ENCODE measurements at places on chromosomes 12 and 14.

GRCh38 chr12:130847112-130847511 is 8.1 kb upstream of the STX2 start:
- H3K36me3 ChIP-seq = no peaks in the 10 kb centered on the region
- H3K4me1 ChIP-seq = no peaks in the 10 kb centered on the region
- H3K27me3 ChIP-seq = no peaks in the 10 kb centered on the region
- no peak for DNase-seq

GRCh38 chr14:98964171-98964570 is 307.8 kb downstream of the BCL11B start:
- H3K27me3 ChIP-seq = no peaks in the 10 kb centered on the region
- DNase-seq = no peak
- peaks cover 33% of the 10 kb centered on the region for H3K4me1 ChIP-seq
- H3K4me3 ChIP-seq = no peak overlapping the region

DNA sequence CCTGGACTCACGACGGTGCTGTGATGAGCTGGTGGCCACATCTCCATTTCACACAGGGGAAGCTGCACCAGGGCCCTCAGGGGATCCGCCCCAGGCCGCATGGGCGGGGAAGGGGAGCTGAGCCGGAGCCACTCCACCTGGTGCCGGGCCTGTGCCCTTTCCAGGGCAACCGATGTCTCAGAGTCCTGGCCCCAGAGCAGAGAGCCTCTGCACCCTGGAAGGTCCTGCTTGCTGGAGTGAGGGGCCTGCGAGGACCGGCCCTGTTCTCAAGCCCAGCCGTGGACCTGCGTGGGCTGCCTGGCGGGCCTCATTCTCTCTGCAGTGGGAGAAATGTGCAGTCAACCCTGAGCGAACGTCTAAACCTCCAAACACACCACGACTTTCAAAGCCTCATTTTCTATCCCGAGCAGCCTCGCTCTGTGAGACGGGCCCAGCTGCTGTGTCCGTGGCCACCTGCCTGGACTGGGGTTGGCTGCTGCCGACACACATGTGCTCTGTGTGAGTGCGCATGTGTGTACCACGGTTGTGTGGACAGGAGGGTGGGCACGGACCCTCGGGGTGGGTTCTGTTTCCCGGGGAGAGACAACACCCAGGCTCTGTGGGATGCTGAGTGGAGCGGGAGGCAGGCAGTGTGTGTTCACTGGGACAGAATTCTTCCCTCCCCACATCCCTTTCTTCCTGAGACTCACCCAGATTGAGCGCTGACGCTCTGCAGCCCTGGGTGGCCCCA is 163.5 kb downstream of the KIF26A start:
- no peak overlapping the region for H3K27ac ChIP-seq
- DNase-seq = no peak
- no peaks in the 10 kb centered on the region for H3K27me3 ChIP-seq
- H3K36me3 ChIP-seq = no peaks in the 10 kb centered on the region
- no peak overlapping the region for H3K4me3 ChIP-seq
- peaks cover 2% of the 10 kb centered on the region for H3K4me1 ChIP-seq

DNA sequence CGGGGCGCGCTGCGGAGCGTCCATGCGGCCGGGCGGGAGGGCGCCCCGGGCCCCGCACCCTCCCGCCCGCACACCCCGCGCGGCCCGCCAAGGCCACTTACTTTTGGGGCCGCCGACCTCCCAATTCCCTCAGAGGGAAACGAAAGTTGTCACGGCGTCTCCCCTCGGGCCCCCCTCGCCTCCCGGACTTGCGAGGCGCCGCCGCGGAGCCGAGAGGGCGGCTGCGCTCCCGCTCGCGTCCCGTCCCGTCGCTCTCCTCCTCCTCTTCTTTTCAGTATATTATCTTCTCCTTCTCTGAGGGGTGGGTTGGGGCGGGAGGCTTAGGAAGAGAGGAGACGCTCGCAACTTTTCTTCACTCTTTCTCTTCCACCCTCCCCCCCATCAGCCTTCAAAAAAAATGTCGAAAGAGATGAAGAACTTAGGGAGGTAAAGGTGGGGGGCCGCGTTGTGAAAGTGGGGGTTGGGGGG is 613 bp downstream of the DUSP16 start:
- H3K4me3 ChIP-seq = peak overlapping the region; percentile 78
- no peaks in the 10 kb centered on the region for H3K27me3 ChIP-seq
- peak overlapping the region; percentile 90 for H3K27ac ChIP-seq
- H3K4me1 ChIP-seq = peaks cover 31% of the 10 kb centered on the region
- H3K36me3 ChIP-seq = peaks cover 10% of the 10 kb centered on the region

DNA sequence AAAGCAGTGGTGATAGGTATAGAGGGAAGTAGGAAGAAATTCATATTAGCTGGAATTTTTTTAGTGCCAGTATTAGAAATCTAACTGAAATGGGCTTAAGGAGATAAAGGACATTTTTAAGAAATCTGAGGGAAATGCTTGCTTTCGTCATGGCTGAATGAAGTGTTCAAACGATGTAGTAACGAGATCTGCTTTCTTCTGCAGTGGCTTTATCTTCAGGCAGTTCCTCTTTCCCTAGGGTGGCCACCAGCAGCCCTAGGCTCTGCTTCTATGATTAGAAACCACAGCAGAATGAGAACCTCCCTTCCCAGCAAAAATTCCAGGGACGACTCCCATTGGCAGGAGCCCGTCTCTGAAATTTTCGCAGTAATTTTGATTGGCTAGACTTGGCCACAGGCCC is 163.9 kb upstream of the FRMD6 start:
- no peak for DNase-seq
- no peaks in the 10 kb centered on the region for H3K27me3 ChIP-seq
- H3K27ac ChIP-seq = no peak overlapping the region
- H3K4me3 ChIP-seq = no peak overlapping the region
- no peaks in the 10 kb centered on the region for H3K36me3 ChIP-seq

DNA sequence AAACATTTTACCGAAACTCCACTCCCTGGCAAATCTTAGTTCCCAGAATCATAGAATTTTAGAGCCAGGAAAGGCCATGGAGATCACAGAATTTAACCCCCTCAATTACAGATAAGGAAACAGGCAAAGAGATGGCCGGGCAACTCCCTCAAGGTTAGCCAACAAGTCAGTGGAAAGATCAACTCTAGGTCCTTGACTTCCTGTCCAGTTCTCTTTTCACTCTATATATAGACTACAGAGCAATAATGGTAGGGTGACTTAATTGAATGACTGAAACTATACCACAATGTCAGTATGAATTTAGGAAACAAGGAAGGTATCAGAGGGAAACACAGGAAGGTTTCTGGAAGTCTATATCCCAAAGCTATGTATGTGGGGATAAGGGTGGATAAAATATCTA is 11.6 kb downstream of the OXA1L start:
- no peaks in the 10 kb centered on the region for H3K4me1 ChIP-seq
- H3K27me3 ChIP-seq = no peaks in the 10 kb centered on the region
- peaks cover 10% of the 10 kb centered on the region for H3K36me3 ChIP-seq
- no peak overlapping the region for H3K27ac ChIP-seq
- H3K4me3 ChIP-seq = no peak overlapping the region

GRCh38 chr12:92900941-92901340 is 28.2 kb downstream of the EEA1 start:
- peaks cover 14% of the 10 kb centered on the region for H3K36me3 ChIP-seq
- no peaks in the 10 kb centered on the region for H3K27me3 ChIP-seq
- H3K4me3 ChIP-seq = no peak overlapping the region
- H3K27ac ChIP-seq = no peak overlapping the region
- H3K4me1 ChIP-seq = peaks cover 31% of the 10 kb centered on the region
- DNase-seq = no peak

GRCh38 chr12:98863167-98863566 is 218.1 kb downstream of the APAF1 start:
- no peak for DNase-seq
- no peak overlapping the region for H3K27ac ChIP-seq
- H3K4me1 ChIP-seq = no peaks in the 10 kb centered on the region
- no peaks in the 10 kb centered on the region for H3K36me3 ChIP-seq

DNA sequence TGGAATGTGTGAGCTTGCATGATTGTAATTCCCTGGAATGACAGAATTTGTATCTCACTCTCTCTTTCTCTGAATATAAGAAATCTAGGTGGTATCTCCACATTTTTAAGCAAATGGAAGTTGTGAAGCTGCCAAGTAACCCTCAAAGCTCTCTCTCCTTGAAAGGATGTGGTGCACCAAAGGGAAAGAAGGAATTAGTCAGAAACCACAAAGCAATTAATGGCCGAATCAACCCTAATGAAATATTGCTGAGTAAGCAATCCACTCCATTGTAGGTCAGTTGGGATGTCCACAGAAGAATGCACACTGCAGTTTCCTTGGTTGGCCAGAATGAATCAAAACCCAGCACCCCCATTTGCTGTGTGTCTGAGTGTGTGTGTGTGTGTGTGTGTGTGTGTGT is 153.5 kb downstream of the KCNA5 start:
- no peak overlapping the region for H3K27ac ChIP-seq
- H3K27me3 ChIP-seq = peaks cover 15% of the 10 kb centered on the region
- no peaks in the 10 kb centered on the region for H3K4me1 ChIP-seq
- DNase-seq = no peak
- H3K4me3 ChIP-seq = no peak overlapping the region
- H3K36me3 ChIP-seq = no peaks in the 10 kb centered on the region

GRCh38 chr14:68782091-68782981 is 10.5 kb downstream of the ZFP36L1 start:
- H3K4me1 ChIP-seq = peaks cover 82% of the 10 kb centered on the region
- H3K27me3 ChIP-seq = no peaks in the 10 kb centered on the region
- H3K4me3 ChIP-seq = no peak overlapping the region
- H3K36me3 ChIP-seq = peaks cover 3% of the 10 kb centered on the region
- peak; percentile 85 for DNase-seq

DNA sequence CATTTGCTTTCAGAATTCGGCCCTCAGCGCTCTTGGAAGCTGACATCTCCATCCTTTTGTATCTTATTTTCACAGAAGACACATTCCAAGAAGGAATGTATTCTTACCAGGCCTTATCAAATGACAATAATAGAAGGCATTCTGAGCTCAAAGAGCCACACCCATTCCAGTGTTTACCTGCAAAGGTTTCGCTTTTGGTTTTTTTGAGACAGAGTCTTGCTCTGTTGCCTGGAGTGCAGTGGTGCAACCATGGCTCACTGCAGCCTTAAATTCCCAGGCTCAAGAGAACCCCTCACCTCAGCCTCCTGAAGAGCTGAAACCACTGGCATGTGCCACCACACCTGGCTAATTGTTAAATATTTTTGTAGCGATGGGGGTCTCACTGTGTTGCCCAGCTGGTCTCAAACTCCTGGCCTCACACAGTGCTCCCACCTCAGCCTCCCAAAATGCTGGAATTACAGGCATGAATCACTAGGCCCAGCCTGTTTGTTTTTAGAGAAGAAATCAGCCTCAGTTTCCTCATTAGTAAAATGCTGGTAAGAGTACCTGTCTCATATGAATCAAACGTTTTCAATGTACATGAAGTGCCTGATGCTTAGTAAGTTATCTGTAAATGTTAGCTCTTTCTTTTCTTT is 69.2 kb downstream of the SLC6A12 start:
- H3K36me3 ChIP-seq = no peaks in the 10 kb centered on the region
- H3K27ac ChIP-seq = no peak overlapping the region
- H3K4me1 ChIP-seq = peaks cover 6% of the 10 kb centered on the region
- DNase-seq = no peak
- no peak overlapping the region for H3K4me3 ChIP-seq

GRCh38 chr14:51648296-51648695 is 3.4 kb upstream of the FRMD6 start:
- no peaks in the 10 kb centered on the region for H3K36me3 ChIP-seq
- peaks cover 13% of the 10 kb centered on the region for H3K4me1 ChIP-seq
- DNase-seq = no peak
- H3K27ac ChIP-seq = no peak overlapping the region

DNA sequence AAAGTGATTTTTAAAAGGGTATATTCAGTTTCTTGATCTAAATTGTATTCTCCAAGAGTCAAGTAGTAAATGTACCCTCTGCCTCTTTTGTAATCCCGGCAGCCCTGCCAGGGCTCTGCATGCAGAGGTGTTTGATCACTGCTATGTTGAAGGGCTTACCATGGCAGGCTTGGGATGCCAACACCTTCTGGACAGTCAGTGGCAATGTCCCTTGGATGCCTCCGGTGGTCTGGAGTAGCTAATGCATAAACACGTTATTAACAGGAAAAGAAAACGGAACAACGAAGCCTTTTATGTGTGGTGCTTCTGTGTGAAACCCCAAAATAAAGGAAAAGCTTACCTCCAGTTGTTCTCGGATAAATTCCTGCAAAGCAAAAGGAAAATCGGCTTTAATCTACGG is 19.9 kb downstream of the EIF2B2 start:
- H3K27ac ChIP-seq = no peak overlapping the region
- no peak overlapping the region for H3K4me3 ChIP-seq
- H3K4me1 ChIP-seq = no peaks in the 10 kb centered on the region
- peaks cover 7% of the 10 kb centered on the region for H3K36me3 ChIP-seq
- no peaks in the 10 kb centered on the region for H3K27me3 ChIP-seq

DNA sequence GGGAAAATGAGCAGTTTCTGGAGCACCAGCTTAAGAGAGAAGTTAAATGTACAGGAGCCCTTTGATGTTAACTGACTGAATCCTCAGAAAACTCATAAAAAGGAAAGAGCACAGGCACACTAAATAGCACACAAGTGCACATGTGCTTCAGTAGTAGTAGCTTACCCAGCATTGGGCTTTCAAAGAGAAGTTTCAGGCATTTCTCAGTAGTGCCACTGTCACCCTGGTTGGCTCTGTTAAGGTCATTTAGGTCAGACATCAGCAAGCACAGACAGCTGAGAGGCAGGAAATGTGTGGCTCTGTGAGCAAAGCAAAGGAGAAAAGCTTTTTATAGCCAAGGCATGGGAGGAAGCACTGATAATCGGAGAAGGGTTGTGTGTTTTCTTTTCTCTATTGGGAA is 96.3 kb upstream of the HIF1A start:
- H3K27ac ChIP-seq = peak overlapping the region; percentile 80
- no peaks in the 10 kb centered on the region for H3K27me3 ChIP-seq
- peaks cover 48% of the 10 kb centered on the region for H3K4me1 ChIP-seq
- H3K4me3 ChIP-seq = peak overlapping the region; percentile 14

- H3K27ac ChIP-seq = no peak overlapping the region
- H3K36me3 ChIP-seq = no peaks in the 10 kb centered on the region
- no peaks in the 10 kb centered on the region for H3K4me1 ChIP-seq
- no peak for DNase-seq
These were observed 178.1 kb upstream of the ARHGAP5 start for GRCh38 chr14:31898838-31899528.

GRCh38 chr12:132264086-132265010 is 65.0 kb downstream of the GALNT9 start:
- peaks cover 2% of the 10 kb centered on the region for H3K27me3 ChIP-seq
- H3K4me3 ChIP-seq = no peak overlapping the region
- no peak overlapping the region for H3K27ac ChIP-seq
- no peak for DNase-seq
- no peaks in the 10 kb centered on the region for H3K4me1 ChIP-seq
- H3K36me3 ChIP-seq = no peaks in the 10 kb centered on the region

GRCh38 chr12:4975574-4975973 is 65.9 kb downstream of the KCNA1 start:
- peaks cover 11% of the 10 kb centered on the region for H3K27me3 ChIP-seq
- no peaks in the 10 kb centered on the region for H3K4me1 ChIP-seq
- H3K4me3 ChIP-seq = no peak overlapping the region
- no peak overlapping the region for H3K27ac ChIP-seq

GRCh38 chr14:29993143-29993542 is 65.5 kb upstream of the PRKD1 start:
- no peak for DNase-seq
- no peaks in the 10 kb centered on the region for H3K27me3 ChIP-seq
- H3K27ac ChIP-seq = no peak overlapping the region
- no peaks in the 10 kb centered on the region for H3K4me1 ChIP-seq

- H3K4me3 ChIP-seq = no peak overlapping the region
- no peak for DNase-seq
- H3K4me1 ChIP-seq = peaks cover 14% of the 10 kb centered on the region
These were observed 98.9 kb downstream of the PLXNC1 start for GRCh38 chr12:94247246-94247645.

GRCh38 chr12:57717131-57717530 is 21.4 kb downstream of the AGAP2 start:
- H3K4me1 ChIP-seq = no peaks in the 10 kb centered on the region
- no peaks in the 10 kb centered on the region for H3K27me3 ChIP-seq
- H3K4me3 ChIP-seq = no peak overlapping the region
- peaks cover 24% of the 10 kb centered on the region for H3K36me3 ChIP-seq

Data from activated naive CD4-positive, alpha-beta T cell treated with anti-CD3 and anti-CD28 coated beads for 36 hours (primary cell).